ENCODE measurements at places on chromosomes 12 and 14.

DNA sequence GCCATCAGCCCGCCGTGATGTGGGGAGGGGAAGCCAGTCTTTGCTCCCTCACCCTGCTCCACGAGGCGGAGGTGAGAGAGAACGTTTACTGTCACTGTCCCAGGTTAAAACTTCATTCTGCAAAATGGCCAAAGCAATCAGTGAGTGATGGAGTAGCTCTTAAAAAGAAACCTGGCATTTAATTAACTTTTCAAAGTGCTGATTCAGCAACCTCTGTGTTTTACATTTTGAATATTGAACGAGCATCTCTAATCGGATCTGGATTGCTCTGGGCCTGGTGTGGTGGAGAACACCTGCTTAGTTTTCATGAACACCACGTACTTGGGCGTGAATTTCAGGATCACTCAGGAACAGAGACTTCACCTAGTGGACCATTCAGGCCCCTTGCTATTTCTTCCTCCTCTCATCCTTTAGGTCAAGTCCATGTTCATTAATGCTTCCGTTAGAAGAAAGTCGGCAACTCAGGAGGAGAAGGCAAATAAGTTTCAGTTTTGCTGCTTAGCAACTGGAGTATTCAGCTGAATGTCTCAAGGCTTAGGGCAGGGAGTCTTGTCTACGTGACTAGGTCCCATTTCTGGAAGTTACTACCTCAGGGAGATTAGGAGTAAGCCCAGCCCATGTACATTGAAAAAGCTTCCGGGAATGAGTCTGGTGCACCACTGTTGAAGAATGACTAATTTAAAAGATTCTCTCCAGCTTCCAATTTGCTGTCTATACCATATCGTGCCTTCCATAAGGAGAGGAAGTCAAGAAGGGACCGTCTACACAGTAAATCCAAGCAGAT is 68.2 kb downstream of the IFT43 start:
- DNase-seq: no peak

DNA sequence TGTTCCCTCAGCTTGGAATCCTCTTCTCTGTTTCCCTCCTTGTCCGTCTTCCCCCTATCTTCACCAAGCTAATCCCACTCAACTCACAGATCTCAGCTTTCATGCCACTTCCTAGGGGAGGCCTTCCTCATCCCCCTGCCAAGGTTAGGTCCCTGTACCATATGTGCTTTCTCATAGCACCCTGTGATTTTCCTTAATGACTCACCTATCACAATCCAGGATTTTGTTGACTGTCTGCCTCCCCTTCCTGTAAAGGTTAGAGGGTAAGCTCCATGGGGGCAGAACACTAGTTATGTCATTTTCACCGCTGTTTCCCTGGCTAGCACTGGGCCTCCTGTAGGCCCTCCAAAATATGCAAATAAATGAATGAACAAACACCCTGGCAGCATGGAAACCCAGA is 57.6 kb downstream of the CRADD start:
- DNase-seq: no peak

- DNase-seq: peak; percentile 85
Observed at GRCh38 chr12:55966408-55967281, at the start of gene CDK2. Gene CDK2 (plus strand): TSS chr12:55966830. CDS start chr12:55967009, 179 bp downstream.

GRCh38 chr12:99658671-99659349 is 11.3 kb downstream of the GARIN6 start:
- DNase-seq: peak; percentile 15

DNA sequence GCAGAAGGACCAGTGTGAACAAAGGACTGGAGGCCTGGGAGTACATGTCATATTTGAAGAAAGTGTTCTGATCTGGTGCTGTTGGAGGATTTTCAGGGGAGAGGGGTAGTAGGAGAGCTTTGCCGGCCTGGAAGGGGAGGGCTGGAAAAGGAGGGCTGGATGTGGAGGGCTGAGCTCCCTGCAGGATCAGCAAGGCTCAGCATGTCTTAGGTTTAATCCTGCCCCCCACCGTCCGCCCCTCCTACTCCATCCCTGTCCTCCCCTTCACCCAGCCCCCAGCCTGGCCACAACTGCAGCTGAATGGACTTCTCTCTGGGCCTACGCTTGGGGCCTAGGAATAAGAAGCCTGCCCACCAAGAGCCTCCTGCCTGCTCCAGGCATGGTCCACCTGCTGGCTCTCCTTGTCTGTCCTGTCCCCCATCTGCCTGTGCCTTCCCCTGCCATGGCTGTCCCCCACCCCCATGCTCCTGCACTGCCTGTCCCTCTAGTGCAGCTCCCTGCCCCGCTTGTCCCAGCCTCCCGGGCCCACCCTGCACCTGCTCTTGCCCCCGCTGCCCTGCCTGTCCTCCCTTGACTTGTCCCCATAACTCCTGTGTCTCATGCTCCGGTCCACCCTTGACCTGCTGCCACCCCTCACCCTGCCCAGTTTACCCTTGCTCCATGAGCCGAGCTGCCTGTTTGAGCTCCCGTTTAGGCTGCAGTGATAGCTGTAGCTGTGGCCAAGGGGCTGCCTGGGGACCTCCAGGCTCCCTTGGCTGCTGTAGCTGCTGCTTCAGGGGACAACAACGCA is 9.8 kb upstream of the RARG start:
- no peak for DNase-seq

GRCh38 chr12:103455020-103455763 is 40.6 kb downstream of the C12orf42 start:
- no peak for DNase-seq

DNA sequence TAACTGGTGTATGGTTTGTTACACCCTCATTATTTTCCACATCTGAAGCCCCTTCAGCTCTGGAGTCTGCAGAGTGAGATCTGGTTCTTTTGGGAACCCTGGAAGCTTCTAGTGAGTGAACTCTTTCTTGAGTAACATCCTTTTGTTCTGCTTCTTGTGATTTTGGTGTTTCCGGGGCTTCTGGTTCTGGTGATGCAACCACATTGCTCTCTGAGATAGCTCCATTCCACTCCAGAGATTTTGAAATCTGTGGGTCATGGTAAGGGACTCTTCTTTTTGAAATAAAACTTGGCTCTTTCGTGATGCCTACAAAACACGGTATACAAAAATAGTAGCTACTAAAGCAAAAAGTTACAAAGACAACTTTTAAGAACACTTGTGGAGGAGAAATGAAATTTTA is 5.4 kb downstream of the MDM1 start:
- no peak for DNase-seq

DNA sequence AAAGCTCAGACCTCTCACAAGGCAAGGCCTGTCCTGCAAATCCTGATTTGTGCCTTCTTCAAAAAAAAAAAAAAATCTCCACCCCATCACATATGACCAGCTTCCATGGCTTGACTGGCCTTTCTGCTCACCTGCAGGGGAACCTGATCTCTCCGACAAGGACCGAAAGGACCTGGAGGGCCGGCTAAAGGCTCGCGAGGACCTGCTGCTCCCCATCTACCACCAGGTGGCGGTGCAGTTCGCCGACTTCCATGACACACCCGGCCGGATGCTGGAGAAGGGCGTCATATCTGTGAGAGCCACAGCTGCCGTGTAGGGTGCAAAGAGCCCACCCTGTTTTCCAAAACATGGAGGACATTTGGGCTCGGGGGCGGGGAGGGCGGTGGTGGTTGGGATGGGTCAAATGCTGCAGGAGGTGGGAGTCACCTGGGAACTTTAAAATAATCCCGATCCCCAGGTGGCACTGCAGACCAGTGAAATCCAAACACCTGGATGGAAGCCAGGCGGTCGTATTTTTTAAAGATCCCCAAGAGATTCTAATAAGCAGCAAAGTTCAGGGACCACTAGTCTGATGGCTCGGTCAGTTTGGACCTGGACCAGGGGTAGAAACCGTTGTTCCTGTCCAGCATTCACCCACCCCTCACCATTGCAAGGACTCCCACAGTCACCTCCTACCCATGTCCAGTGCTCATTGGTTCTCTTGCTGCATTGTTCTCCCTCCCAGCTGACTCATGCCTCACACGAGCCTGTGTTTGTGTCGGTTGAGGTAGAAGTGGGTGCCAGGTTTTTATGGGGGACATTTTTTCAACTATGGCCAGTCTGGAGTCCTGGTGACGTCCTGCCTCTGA is 44.8 kb downstream of the FOXN4 start:
- DNase-seq: peak; percentile 61

DNA sequence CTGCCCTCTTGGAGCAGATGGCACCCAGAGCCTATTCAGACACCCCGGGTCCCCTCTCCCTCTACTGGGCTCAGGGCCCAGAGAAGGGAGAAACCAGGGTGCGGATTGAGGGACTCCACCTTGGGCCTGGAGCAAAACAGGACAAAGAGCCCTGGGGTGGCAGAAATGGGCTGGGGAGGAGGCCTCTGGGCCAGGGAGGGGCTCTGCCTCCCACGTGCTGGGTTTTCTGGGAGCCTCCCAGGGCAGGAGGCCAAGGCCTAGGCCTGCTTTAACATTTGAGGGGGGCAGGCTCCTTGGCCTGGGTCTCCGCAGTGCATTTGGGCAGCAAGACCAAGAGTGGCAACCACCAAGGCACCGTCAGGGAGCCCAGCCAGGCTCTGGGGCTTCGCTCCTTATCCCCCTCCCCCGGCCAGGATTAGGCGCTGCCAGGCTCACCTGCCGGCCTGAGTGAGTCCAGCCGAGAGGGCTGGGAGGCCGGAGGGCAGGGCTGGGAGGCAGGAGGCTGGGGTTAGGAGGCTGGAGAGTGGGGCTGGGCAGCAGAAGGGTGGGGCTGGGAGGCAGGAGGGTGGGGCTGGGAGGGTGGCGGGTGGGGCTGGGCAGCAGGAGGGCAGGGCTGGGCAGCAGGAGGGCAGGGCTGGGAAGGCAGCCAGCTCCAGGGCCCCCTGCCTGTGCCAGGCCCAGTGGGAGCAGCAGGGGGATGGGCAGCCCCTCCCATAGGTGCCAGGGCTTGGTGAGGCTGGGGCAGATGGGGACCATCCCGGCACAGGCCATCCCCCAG is 101.8 kb upstream of the EIF5 start:
- DNase-seq: no peak

DNA sequence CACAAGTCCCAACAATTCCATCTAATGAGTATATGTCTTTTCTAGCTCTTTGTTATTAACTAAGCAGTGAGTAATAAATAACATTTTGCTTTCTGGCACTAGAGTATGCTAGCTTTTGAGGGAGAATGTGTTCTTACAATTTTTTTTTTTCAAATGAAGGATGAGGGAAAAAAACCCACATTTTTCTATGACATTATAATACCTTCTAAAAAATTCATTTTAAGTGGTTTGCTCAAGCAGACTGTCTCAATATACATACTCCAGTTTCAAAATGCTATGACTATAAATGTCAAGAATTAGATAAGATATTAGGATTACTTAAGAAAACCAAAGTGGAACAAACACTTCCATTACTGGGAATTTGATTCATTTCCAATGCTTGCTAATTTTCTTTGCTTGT is 394.6 kb downstream of the C12orf75 start:
- no peak for DNase-seq

GRCh38 chr14:93747102-93747501 is 41.2 kb downstream of the PRIMA1 start:
- DNase-seq: no peak

DNA sequence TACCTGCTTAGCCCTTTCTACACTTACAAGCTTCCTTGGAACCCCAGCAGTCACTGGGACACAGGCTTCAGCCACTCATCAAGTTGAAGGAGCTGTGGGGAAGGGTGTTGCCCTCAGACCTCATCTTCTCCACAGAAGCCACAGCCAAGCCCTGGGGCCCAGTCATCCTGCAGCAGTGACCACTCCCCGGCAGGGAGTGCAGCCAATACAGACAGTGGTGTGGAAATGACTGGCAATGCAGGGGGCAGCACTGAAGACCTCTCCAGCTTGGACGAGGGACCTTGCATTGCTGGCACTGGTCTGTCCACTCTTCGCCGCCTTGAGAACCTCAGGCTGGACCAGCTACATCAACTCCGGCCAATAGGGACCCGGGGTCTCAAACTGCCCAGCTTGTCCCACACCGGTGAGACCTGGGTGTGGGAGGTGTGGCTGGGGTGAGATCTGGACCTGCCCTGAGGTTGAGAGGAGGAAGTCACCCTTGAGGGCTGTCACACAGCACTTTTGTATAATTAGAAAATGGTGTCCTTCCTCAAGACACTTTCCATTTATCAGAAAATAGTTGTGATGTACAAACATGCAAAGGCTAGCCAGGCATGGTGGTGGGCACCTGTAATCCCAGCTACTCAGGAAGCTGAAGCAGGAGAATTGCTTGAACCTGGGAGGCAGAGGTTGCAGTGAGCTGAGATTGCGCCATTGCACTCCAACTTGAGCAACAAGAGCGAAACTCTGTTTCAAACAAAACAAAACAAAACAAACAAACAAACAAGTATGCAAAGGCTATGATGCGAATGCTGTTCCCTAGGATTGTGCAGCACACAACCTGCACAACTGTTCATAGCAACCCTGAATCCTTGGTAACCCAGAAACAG is 9.9 kb downstream of the GLI1 start:
- DNase-seq: no peak

DNA sequence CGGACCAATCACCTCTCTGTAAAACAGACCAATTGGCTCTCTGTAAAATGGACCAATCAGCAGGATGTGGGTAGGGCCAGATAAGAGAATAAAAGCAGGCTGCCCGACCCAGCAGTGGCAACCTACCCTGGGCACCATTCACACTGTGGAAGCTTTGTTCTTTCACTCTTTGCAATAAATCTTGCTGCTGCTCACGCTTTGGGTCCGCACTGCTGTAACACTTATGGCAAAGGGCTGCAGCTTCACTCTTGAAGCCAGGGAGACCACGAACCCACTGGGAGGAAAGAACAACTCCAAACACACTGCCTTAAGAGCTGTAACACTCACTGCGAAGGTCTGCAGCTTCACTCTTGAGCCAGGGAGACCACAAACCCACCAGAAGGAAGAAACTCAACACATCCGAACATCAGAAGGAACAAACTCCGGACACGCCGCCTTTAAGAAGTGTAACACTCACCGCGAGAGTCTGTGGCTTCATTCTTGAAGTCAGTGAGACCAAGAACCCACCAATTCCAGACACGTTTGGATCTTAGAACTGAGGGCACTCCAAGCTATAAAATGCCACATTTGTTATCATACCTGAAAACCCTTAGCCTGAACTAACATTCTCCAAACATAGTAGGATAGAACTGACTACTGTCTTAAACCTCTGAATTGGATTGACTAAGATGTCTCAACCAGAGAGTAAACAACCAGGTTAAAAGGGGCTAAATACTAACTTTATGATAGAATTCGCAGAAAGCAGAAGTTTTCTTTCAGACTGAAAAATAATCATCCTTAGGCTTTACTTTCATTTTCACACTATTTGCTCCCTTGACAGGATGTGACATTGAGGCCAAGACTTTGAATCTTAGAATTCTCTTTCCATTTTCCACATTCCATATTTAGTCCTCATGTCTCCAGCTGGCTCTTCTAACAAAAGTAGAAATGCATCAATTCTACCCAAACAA is 33.6 kb downstream of the CDKL1 start:
- no peak for DNase-seq

GRCh38 chr14:104359301-104359968 is 220.1 kb upstream of the C14orf180 start:
- DNase-seq: no peak

- DNase-seq: no peak
Observed at GRCh38 chr14:70259420-70259819, 70.7 kb upstream of the SLC8A3 start.

GRCh38 chr14:92316176-92316575 is 6.8 kb upstream of the SLC24A4 start:
- no peak for DNase-seq

DNA sequence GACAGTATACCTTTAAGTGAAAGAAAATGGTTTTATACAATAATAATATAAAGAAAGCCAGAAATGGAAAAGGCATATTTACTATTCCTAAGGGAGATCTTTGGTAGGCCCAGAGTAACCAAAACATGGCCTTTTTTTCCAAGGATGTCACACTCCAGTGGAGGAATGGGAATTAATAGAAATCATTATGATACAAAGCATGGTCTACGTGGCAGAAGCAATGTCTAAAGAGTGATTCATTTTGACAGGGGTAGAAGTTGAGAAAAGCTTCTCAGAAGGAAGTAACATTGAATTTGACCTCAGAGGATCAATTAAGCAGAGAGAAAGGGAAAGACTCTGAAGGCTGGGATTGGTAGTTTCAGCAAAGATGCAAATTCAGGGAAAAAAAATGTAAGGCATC is 208.6 kb downstream of the BTG1 start:
- peak; percentile 64 for DNase-seq

Data from kidney tubule cell (primary cell).